ENCODE measurements at places on chromosomes 3 and 15.

GRCh38 chr3:195735036-195735695 lies 14.4 kb downstream of the MUC20 start:
- DNase-seq: no peak

- DNase-seq: no peak
Observed at GRCh38 chr3:172124271-172124670, 84.9 kb downstream of the FNDC3B start.

GRCh38 chr15:48475600-48476395 lies 144.6 kb downstream of the DUT start:
- no peak for DNase-seq

- no peak for DNase-seq
Observed at GRCh38 chr3:143288944-143289343, 169.4 kb downstream of the CHST2 start.

- no peak for DNase-seq
Observed at GRCh38 chr3:117105686-117106085, 396.1 kb downstream of the TUSC7 start.

DNA sequence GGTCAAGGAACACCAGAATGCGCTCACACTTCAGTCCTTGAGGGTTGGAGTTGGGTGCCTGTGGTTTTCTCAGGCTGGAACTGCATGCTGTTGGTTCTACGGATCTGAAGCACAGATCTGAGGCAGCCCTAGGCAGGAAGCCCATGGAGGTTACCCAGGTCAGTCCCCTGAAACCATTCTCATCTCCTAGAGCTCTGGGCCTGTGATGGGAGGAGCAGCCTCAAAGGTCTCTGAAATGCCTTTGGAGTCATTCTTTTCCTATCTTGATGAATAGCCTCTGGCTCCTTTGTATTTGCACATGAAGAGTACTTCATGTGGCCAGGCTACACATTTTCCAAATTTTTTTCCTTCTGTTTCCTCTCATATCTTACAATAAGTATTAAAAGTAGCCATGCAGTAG lies 179.3 kb upstream of the UBE2E1 start:
- DNase-seq: no peak

DNA sequence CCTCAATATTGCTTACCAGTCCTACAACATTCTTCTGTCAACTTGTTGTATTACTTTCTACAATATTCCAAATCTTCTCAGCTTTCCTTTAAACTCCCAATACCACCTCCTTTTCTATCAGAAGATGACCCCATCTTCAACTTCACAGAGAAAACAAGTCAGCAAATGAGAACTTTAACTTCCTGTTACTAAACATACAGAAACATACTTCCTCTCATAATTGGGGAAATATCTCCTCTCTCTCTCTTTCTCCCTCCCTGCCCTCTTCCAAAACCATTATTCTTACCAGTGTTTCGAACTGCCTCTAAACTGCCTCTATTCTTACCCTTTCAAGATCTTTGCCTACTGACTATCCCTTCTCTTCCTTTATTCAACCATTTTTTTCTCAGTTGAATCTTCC lies 1.8 kb upstream of the SNAP23 start:
- DNase-seq: no peak

DNA sequence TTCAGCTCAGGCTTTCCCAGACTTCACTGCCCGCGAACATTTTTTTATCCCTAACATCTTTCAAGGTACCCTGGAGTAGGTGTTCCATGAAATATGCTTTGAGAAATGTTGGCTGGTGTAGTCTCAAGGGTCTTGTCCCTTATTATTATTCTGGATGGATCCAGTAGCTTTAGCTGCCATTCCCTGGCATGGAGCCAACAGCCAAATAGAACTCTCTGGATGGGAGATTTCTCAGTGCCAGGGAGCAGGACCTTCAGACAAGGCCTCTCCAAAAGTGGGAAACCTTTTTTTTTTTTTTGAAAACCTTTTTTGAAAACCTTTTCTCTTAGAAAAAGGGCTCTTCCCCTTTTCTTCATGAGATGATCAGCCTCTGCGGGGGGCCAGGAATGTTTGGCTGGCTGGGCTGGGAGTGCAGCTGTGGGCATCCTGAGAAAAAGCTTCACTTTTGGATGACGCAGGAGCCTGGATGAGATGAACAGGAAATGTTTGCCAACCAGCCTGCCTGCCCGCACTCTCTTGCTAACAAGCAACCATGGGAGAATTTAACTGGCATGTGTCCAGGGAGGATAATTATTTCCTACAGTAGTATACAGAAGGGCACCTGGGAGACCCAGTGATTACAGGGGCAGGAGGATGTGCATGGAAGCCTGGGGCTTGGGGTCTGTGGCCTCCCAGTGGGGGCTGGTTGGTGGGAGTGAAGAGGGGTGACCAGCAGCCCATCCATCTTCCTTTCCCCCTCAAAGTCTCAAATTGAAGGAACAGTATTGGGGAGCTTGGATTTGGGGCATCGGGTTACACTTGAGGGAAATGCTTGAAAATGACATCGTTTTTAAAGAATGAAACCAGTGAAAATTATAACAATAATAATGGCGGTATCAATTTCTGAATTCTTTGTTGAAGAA lies 109.1 kb upstream of the LRIG1 start:
- no peak for DNase-seq

GRCh38 chr3:172980849-172981248 lies 160.2 kb downstream of the SPATA16 start:
- DNase-seq: no peak

DNA sequence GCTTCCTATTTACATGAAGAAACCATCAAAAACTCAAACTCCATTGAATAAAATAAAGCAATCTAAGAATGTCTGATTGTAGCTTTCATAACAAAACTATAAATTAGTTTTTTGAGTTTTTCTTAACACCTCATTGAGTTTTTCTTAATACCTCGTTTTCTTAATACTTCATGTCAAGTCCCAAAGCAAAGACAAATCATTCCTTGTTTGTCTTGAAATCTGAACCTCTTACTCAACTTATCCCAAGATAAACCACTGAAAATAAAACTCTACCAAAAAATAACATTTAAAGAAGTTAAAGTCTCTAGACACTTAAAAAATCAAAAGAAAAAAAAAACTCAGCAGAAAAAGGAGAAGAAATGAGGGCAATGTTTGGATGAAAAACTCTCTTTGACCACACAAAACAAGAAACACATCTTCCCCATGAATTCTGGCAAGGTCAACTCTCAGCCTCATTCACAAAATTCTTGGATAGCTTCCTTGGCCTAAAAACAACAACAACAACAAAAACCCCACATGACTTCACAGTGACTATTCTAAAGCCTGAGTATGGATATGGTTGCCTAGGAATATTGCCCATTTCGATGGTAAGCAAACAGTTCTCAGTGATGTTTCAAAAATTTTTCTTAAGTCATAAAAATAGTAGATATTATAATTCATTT lies 38.2 kb downstream of the TMCC1 start:
- no peak for DNase-seq

- no peak for DNase-seq
Observed at GRCh38 chr3:52324676-52325075, 8.6 kb downstream of the DNAH1 start.

GRCh38 chr3:3281024-3281423 lies 101.5 kb upstream of the CRBN start:
- DNase-seq: no peak

DNA sequence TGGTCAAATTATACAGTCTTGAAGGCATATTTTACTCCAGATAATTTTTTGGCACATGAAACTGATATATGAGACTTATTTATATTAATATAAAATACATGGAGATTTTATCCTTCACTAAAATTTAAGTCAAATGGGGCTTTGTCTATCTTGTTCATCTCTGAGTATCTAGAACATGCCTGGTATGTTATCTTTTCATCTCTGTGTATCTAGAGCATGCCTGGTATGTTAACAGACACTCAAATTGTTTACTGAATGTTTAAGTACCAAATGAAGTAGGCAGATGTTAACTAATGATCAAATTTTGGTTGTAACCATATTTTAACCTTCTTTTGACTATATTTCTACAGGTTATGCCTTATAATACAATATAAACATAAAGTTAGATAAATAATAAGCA lies 7.7 kb downstream of the GTF2A2 start:
- no peak for DNase-seq
